ENCODE measurements at places on chromosomes 7 and 10. TPM values are rescaled to one million over a fixed set of nuclear protein-coding genes. Genes with fewer than 3 reads are reported as not detected.

DNA sequence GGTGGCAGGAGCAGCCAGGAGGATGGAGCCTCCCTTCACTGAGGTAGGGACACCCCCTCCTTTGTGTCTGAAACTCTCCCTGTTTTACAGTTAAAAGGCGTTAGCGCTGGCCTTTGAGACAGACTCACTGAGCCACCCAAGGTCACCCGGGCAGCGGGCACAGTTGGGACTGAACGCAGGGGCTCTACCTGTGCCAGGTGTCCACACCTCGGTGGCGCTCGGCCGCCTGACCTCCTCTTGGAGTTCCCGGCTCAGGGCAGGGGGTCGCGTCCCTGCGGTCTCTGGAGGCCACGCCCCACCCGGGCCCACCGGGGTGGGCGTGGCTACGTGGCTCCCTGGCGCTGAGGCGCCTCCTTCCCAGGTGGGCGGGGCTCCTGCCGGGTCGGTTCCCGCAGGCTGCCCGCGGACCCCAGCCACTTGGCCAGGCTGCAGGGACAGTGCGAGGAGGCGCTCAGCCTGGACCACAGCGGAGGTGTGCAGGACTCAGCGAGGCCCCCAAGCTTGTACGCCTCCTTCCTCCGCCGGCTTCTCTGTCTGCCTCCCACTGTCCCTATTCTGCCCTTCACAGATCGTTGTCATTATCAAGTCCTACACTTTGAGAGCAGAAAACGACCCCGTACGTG, 39.9 kb upstream of the LEP start:
- H3K36me3 ChIP-seq = no peaks in the 10 kb centered on the region
- no peak for DNase-seq
- H3K4me1 ChIP-seq = peaks cover 10% of the 10 kb centered on the region
- H3K27me3 ChIP-seq = peaks cover 39% of the 10 kb centered on the region

Gene EIF3B
- 89.5 TPM for total RNA-seq

DNA sequence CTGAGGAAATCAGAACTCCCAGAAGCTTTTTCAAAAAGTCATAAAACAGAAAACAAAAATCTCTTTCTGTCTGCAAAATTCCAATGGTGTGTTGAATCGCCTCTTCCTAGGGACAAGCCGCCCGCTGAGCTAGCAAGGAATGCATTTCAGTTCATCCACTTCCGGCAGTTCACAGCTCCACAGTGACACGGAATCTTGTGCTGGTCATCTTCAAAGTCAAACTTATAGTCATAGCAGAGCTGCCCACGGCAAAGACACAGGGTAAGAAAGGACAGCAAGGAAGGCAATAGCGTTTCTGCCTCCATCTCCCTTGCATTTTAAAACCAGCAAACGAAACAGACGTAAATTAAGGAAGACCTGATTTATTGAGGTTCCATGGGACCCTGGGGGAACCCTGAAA, 111.2 kb downstream of the GALNT11 start:
- peaks cover 88% of the 10 kb centered on the region for H3K36me3 ChIP-seq
- no peak for DNase-seq
- no peak overlapping the region for H3K4me3 ChIP-seq
- H3K4me1 ChIP-seq = peaks cover 7% of the 10 kb centered on the region
- H3K27ac ChIP-seq = peak overlapping the region; percentile 7

Gene ARL4A
- 44.8 TPM for total RNA-seq

DNA sequence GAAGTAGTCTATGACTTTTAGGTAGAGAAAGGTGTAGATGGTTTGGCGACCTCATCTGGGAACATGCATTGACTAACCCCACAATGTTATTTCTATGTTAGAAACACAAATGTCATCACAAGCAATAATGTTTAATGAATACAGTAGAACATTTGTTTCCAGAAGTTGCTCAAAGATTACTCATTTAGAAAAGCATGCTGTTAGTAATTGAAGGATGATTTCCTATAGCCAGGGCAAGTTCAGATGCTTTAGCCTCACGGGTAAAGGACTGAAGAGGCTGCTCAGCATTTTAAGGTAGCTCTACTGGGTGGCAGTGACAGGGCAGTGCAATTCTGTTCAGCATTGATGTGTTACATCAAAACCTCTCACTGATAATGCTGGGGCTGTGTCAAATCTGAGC, 199.3 kb upstream of the FZD1 start:
- no peaks in the 10 kb centered on the region for H3K4me1 ChIP-seq
- DNase-seq = no peak
- no peaks in the 10 kb centered on the region for H3K27me3 ChIP-seq
- H3K36me3 ChIP-seq = no peaks in the 10 kb centered on the region
- no peak overlapping the region for H3K4me3 ChIP-seq

- DNase-seq = no peak
- H3K27me3 ChIP-seq = no peaks in the 10 kb centered on the region
- no peak overlapping the region for H3K27ac ChIP-seq
Observed at GRCh38 chr7:158114056-158114850, 473.4 kb downstream of the PTPRN2 start.

GRCh38 chr7:132455378-132455777, 120.9 kb downstream of the PLXNA4 start:
- H3K27me3 ChIP-seq = no peaks in the 10 kb centered on the region
- H3K4me3 ChIP-seq = no peak overlapping the region
- H3K4me1 ChIP-seq = no peaks in the 10 kb centered on the region
- H3K27ac ChIP-seq = no peak overlapping the region
- DNase-seq = no peak
- H3K36me3 ChIP-seq = no peaks in the 10 kb centered on the region

Gene NRCAM
- 2.6 TPM for total RNA-seq

- no peaks in the 10 kb centered on the region for H3K36me3 ChIP-seq
- H3K4me3 ChIP-seq = no peak overlapping the region
- no peak overlapping the region for H3K27ac ChIP-seq
Observed at GRCh38 chr7:41219276-41219675, 483.6 kb downstream of the INHBA start.

Gene PRLHR
- total RNA-seq = not detected

DNA sequence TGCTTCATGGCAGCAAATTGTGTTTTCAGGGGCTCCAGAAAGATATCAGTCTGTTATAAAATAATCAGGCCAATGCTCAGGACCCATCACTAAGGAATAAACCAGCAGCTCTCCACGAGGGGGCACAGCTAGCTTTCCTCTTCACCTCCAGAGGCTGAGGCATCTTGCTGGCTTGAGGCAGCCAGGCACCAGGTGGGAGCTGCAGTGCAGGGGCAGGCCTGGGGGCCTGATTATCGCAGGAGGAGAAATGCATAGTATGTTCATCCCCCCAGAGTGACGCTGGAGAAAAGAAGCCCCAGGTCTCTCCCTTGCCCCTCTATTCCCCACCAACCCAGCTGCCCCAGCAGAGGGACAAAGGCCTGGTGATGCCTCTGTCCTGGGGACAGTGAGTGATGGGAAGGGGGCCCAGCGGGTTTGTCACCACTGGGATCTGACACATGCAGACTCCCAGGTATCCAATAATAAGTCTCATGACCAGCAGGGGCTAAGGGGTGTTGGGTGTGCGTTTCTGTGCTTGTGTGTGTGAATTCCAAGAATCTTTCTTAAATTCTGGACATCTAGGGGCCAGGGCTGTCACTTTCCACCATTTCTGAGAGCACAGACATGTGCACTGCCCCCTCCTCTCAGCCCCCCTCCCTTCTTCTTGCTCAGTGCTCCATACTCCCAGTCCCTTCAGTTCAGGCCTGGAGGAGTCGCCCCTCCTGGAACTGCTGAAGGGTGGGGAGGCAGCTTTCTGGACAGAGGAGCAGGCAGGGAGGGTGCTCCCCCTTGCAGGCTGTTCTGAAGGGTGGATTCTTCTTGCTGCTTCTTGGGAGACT, 128.1 kb upstream of the FAM20C start:
- H3K27ac ChIP-seq = no peak overlapping the region
- no peaks in the 10 kb centered on the region for H3K36me3 ChIP-seq
- DNase-seq = peak; percentile 53
- H3K27me3 ChIP-seq = no peaks in the 10 kb centered on the region

DNA sequence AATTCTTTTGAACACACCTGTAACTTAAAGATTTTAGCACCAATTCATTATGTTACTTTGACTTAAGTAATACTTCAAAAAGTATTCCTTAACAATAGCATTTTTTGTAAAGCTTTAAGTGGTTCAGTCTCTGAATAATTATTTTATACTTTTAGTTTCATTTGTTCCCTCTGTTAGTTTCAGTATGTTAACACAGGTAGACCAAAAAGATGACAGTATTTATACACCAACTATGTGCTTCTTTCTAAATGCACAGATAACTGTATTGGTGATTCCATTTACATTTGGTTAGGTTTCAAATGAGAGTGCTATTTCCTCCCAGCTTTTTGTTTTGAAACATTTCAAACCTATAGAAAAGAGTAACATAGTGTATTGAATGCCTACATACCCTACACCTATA, 14.0 kb downstream of the RALA start:
- no peaks in the 10 kb centered on the region for H3K27me3 ChIP-seq
- H3K36me3 ChIP-seq = no peaks in the 10 kb centered on the region
- peaks cover 18% of the 10 kb centered on the region for H3K4me1 ChIP-seq
- H3K4me3 ChIP-seq = no peak overlapping the region
- no peak overlapping the region for H3K27ac ChIP-seq

DNA sequence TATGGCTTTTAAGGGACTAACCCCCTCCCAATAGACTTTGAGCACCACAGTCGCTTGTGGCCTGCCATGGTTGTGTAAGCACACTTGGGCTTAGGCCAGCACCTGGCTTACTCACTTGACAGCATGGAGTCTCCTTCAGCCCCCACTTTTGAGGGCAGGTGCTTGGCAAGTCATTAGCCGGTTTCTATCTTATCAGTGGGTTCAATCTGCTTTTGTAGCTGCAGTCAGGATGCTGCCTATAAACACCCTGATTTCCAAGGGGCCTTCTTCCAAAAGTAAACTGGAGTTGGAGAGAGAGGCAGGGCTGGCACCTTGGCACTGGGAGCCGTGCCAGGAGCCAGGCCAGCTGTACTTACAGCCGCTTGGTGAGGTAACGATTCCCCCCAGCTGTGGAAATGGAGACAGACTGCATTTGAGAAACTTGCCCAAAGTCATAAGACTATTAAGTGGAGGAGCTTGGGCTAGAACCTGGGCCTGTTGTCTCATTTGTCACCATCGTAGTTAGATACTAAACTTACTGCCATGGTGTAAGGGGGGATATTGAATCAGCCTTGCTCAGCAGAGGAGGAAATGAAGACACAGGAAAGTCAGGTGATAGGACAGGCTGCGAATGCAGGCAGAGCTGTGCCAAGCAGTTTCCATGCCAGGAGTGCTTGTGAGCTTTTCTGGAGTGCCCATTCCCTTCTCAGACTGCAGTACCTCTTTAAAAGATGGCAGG, 92.2 kb upstream of the EFCAB10 start:
- H3K36me3 ChIP-seq = no peaks in the 10 kb centered on the region
- peak overlapping the region; percentile 49 for H3K27ac ChIP-seq
- no peak overlapping the region for H3K4me3 ChIP-seq
- DNase-seq = peak; percentile 79
- H3K27me3 ChIP-seq = no peaks in the 10 kb centered on the region

Gene UPK3B
- 16.6 TPM for total RNA-seq

GRCh38 chr10:99834410-99834809, 52.0 kb downstream of the ABCC2 start:
- no peak overlapping the region for H3K27ac ChIP-seq
- no peak overlapping the region for H3K4me3 ChIP-seq
- H3K36me3 ChIP-seq = no peaks in the 10 kb centered on the region
- DNase-seq = no peak

DNA sequence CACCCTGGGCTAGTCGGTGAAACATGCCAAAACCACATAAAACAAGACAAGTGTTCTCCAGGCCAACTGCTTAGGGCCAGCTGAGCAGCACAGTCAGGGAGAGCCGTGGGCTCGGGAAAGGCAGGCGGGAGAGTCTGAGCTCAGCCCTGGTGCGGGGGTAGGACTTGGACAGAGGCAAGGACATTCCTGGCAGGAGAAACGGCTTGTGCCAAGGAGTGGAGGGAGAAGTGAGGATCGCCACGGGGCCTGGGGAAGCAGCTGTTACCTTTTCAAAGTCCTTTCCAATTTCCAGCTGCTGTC, 4.2 kb downstream of the ELN start:
- DNase-seq = no peak
- H3K27me3 ChIP-seq = peaks cover 23% of the 10 kb centered on the region
- peaks cover 55% of the 10 kb centered on the region for H3K4me1 ChIP-seq
- peak overlapping the region; percentile 78 for H3K27ac ChIP-seq

DNA sequence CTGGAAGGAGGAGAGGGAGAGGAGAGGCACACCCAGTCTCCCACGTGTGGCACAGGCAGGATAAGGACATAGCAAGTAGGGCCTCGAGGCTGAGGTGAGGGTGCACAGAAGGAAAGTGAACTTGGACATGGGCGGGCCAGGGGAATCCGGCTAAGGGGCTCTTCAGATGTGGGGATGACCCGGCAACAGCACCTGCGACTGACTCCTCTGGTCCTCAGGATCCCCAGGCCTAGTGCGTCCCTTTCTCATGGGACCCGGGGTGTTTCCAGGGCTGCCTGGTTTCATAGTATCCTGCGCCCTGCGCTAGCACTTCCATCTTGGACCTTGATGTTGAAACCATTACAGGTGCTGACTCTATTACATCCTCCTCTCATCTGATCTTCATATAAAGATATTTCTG, 96.1 kb upstream of the LYZL2 start:
- no peak overlapping the region for H3K27ac ChIP-seq
- no peaks in the 10 kb centered on the region for H3K36me3 ChIP-seq
- no peak for DNase-seq
- H3K4me3 ChIP-seq = no peak overlapping the region

DNA sequence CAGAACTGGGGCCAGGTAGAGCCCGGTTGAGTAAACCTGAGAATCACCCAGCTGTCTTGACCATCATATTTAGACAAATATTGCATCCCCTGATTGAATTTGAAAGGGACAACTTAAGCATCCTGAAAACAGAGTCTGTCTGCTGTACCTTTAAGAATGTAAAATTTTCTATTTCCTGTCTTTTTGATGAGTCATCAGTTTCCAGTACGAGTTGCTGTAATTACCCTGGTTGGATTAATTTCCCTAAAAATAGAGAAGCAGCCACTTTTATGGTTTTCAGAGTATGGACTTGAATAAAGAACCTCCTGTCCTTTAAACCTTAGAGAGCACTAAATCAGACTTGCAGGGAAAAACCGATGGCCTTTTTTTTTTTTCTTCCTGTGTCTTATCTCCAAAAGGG, 164.6 kb upstream of the SH2B2 start:
- H3K27me3 ChIP-seq = no peaks in the 10 kb centered on the region
- peaks cover 5% of the 10 kb centered on the region for H3K36me3 ChIP-seq
- peak overlapping the region; percentile 56 for H3K27ac ChIP-seq
- H3K4me1 ChIP-seq = peaks cover 22% of the 10 kb centered on the region
- DNase-seq = no peak
- no peak overlapping the region for H3K4me3 ChIP-seq

Gene FAM25G
- total RNA-seq = not detected

Gene ZPBP
- not detected for total RNA-seq

- DNase-seq = no peak
- H3K27me3 ChIP-seq = no peaks in the 10 kb centered on the region
- no peaks in the 10 kb centered on the region for H3K36me3 ChIP-seq
- H3K4me3 ChIP-seq = no peak overlapping the region
- H3K4me1 ChIP-seq = no peaks in the 10 kb centered on the region
Observed at GRCh38 chr10:75956624-75957023, 525.2 kb downstream of the LRMDA start.

Gene CTTNBP2
- total RNA-seq = 6.6 TPM
